ENCODE measurements at places on chromosomes 3 and 15.

- no peak for DNase-seq
Observed at GRCh38 chr3:143875546-143875945, 27.3 kb upstream of the SLC9A9 start.

DNA sequence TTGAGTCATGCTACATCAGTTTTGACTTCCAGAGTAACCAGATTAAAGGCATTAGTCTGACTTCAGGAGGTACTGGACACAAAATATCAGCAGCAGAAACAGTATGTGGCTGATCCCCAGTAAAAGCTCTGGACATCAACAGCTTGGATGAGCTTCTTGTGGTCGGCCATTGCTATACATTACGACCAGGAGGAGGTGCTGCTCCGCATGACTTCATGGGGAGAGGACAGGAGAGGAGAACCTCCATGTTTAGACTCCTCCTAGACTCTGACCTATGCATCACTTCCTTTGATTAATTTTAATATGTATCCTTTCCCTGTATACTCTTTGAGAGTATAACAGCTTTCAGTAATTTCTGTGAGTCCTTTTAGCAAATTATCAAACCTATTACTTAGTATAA, 285.6 kb upstream of the ARHGEF26 start:
- no peak for DNase-seq

- DNase-seq, result no peak
Observed at GRCh38 chr15:68258692-68259091, 18.9 kb upstream of the FEM1B start.

DNA sequence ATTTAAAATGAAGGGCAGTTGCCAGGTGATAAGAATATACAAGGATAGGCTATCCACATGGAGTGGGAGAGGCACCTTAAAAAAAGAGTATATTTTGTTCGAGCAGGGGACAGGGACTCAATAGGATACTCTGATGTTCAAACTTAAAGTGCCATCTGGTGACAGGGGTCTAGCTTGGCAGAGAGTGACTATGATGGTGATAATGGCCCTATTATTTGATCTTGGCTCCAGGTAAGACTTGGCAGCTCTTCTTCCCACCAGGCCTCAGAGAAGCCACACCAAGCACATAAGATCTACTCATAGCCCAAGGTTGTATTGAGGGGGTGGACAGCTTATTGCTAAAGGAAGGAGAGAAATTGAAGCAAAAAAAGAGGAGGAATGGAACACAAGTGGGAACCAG, 109.0 kb upstream of the MANF start:
- DNase-seq, result no peak

DNA sequence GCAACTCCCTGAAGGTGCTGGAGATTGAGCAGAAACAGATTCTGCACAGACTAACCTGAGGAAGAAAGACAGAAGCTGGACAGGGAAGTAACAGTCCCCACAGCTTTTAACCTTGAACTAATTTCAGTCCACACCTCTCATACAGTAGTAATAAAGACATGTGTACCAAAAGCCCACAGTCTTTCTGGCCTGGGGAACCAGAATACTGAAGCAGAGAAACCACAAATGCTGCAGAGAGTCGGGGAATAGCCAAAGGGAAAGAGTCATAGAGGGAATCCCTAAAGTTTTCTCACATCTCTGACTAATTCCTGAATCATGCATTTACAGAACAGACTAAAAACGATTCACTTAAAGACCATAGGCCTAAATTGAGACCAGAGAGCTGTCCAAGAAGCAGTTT, 503.4 kb upstream of the NECTIN3 start:
- no peak for DNase-seq

DNA sequence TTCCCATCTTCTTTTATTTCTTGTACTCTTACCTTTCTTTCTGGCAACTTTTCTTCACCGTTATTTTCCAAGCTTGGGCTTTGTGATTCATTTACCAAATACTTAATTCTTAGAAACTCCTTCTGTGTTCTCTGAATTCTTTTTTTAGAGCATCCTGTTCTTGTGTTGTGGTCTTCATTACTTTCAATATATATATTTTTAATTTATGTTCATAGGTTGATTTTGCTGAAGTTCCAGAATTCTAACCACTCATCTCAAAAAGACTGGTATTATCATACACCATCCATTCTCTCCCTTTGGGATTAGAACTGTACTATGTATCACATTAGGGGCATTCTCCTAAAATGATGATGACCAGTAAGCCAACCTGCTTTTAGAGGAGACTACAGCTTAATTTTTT, 362.3 kb upstream of the CBLB start:
- DNase-seq, result no peak

- DNase-seq, result no peak
Observed at GRCh38 chr3:185830018-185830797, 5.4 kb upstream of the IGF2BP2 start.

GRCh38 chr3:97935842-97936241, 36.4 kb downstream of the RIOX2 start:
- no peak for DNase-seq

GRCh38 chr3:175091426-175092114, 232.4 kb downstream of the NAALADL2 start:
- no peak for DNase-seq

DNA sequence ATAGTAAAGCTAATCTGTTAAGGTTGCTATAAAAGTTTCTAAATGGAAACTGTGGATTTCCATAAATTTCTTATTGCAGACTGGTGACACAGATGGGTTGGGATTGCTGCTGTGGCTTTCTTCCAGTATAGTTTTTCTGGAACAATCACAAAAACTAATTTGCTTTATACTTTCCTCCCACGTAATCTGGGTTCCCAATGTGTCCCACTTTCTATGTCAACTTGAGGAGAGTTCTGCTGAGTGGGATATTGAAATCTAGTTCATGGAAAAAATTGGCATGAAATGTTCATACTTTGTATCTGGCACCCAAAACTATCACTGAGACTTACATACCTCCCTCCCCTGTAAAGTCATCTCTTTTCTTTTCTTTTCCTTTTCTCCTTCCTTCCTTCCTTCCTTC, 126.8 kb downstream of the TGFBR2 start:
- DNase-seq, result no peak

- no peak for DNase-seq
Observed at GRCh38 chr15:80442728-80443403, 38.7 kb downstream of the ARNT2 start.

DNA sequence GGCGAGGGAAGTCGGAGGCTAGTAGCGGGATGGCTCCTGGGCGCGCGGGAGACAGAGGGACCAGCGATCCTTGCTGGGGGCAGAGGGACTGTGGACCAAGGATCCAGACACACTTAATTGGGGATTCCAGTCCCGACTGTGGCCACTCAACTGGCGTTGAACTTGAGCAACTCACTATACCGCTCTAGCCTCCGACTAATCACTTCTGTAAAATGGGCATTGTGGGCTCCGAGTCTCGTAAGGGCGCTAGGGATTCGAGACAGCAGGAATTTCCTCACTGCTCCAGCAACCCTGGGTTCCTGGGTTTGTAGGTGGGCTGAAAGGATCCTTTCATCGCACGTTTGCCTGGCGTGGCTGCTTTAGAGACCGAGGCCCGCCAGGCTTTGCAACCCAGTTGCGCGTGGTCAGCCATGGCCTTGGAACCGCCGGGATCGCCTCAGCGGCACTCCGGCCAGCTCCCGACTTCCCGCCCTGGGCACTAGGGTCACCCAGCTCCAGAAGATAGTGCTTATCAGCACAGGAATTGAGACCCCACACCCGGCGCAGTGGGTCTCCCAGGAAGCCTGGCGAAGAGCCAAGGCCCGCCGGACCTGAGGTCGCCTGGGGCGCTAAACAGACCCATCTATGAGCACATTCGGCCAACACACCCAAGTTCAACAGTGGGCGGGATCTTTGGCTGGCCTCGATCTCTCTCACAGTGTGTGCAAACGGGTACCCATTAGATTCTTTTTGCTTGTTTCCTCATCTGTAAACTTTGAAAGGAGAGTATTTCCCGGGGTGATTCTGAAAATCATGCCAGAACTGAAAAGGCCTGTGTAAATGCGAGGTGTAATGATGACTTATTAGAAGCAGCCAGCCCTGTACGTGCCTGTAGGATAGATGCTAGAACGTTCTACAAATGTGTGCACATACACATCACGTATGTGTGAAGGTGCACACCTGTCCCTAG, 9.9 kb downstream of the FOXL2 start:
- DNase-seq, result no peak

DNA sequence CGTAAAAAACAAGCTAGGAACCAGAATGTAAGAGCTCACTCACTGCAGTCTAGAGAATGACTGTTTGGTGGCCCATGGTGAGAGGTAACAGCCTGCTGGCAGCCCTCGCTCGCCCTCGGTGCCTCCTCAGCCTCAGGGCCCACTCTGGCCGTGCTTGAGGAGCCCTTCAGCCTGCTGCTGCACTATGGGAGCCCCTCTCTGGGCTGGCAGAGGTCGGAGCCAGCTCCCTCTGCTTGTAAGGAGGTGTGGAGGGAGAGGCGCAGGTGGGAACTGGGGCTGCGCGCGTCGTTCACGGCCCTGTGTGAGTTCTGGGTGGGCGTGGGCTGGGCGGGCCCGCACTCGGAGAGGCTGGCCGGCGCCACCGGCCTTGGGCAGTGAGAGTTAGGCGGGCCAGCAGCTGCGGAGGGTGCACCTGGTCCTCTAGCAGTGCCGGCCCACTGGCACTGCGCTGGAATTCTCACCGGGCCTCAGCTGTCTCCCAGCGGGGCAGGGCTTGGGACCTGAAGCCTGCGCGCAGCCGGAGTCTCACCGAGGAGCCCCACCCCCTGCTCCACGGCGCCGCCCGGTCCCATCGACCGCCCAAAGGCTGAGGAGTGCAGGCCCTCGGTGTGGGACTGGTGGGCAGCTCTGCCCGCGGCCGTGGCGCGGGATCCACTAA, 420.6 kb downstream of the RBMS3 start:
- DNase-seq, result no peak

- DNase-seq, result no peak
Observed at GRCh38 chr15:20346082-20346805, 195.4 kb downstream of the GOLGA6L6 start.

DNA sequence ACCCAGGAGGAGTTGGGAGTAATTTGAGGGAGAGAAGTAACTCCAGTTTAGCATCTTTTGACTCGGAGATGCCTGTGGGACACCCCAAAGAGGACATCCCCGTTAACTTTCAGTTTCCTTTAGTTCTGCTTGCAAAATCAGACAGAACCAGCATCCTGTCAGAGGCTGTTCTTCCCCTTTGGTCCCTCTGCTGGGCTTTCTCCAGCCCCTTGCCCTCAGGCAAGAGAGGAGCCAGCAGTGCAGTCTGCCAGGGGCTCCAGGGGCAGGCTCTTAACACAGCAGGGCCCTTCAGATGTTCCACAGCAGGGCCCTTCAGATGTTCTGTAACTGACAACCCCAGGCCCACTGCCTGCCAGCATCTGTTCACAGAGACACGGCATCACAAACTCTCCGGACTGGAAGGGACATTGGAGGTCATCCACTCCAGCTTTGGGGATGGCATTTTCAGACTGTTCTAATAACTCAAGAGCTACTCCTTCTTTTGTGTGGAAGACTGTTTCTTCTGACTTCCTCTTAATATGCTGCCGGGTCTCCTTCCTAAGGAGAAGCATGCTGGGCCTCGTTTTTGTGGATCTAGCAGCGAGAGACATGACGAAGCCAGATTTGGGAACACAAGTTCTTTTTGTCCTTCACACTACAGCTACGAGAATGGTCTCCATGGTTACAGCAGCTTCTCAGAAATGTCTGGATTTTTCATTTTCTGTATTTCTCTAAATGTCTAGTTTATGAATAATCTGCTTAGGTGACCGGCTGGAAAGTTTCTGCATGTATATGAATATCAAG, 51.9 kb downstream of the KY start:
- DNase-seq, result no peak

- no peak for DNase-seq
Observed at GRCh38 chr3:182508919-182509711, 284.2 kb upstream of the ATP11B start.

GRCh38 chr15:99454941-99455788, 110.6 kb upstream of the MEF2A start:
- DNase-seq, result peak; percentile 41

DNA sequence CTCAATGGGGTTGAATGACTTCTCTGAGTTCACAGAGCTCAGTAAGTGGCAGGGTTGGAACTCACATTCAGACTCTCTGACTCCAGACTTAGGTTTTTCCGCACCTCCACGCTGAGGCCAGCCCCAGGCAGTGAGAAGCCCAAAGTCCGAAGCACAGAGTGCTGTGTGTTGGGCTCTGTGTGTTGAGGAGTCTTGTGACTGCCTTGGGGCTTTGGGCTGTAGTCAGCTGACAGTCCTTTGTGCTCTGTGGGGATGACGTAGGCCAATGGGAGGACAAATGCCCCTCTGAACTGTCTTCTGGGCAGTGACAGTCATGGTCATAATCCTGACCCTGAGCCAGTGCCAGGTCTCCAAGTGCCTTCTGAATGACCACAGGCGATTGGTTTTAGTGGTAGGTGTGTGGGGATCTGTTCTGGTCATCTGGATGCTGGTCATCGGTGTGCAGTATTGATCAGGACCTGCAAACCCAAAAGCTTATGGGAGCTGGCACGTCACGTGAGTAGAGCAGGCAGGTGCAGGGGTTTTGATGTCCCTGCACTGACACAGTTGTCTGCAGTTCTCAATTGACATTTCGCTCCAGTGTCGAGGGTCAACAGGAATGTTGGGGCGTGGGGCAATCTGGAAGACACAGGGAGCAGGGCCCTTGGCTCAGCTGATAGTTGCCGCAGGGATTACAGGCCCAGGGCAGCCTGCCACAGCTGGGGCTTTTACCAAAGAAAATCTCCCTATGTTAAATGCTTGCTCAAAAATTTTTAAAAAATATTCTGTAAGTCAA, 45.3 kb downstream of the CAPN3 start:
- DNase-seq, result no peak

GRCh38 chr15:58425185-58425584, 6.6 kb upstream of the LIPC start:
- DNase-seq, result no peak

DNA sequence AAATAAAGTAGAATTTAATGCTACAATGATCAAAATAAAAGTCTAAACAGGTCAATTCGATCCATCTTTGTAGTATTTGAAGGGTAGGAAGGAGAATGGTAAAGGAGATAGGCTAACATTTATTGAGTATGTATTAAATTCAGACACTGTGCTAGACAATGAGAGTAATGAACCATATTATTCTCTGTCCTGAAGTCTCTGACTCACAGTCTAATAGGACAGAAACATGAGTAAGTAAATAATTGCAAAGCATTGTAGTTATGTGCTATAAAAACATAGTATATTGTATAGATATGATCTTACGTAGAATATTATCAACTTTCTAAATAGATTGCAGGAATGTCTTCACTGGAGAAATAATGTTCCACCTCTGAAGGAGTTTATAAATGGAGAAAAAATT, 64.5 kb downstream of the MDFIC2 start:
- DNase-seq, result no peak

DNA sequence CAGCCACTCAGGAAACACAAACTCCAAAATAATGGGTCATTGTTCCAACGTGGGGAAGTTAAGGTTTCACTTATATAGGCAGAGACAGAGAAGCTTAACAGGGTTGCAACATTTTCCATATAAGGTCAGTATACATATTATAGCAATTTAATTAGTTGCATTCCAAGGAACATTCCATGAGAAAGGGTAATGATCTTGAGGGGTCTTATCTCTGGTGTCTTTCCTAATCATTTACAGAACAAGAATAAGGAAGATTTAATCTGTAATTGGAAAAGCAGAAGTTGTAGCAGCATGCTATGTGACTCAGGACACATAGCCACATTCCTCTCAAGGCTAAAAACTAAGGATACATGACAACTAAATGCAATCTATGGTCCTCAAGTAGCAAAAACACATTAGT, 4.9 kb downstream of the MNS1 start:
- no peak for DNase-seq
